ENCODE measurements at places on chromosomes 4 and X.

DNA sequence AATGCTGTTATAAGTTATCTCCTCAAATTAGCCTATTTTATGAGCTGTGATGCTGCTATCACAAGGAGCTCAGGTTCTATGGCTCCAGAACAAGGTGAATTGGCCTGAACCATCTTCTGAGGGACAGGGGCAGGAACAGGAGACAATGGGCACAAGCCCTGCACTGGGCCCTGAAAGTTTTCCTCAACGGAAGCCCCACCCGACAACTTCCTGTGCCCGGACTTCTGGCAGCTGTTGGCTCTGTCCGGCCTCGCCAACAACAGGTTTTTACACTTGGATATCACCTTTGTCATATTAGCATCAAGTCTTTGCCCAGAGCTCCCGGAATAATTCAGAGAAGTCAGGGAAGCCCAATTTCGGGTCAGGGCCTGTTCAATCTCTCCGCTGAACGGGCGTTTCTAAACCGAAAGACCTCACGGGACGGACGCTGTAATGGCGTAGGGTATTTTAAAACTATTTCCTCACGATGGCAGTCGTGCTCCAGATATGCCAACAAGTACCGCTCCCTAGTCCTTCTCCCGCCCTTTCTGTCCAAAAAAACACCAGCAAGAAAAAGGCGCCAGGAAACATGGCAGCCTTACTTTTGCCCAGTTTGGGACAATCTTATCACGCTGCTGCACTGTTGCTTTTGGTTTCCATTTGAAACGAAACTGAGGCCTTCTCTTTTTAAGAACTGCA is 201.0 kb upstream of the STK26 start:
- DNase-seq: no peak

DNA sequence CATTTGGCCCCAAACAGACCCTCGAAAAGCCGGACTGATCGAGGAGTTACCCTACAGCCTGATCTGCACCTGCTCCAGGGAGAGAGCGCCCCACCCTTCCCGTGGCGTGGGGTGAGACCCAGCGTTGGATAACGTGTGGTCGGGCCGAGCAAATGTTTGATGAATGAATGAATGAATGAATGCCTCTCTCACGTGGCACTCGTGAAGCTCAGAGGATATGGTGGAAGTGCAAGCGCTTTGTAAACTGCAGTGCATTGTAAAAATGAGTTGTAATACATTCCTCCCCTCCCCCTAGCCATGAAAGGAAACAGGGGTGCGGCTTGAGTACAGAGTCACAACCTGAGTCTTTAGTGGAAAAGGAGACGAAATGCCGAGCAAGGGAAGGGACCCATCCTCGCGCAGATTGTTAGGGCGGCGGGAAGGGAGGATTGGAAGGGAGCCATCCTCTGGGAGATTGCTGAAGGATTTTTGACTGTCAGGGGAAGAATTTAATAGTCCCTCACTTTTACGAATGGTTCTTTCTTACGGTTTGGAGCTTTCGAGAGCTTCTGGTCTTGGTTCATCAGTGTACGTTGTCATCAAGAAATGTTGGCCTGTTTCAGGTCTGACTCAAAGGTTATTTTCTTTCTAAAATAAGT is 772 bp upstream of the FBXW7 start:
- DNase-seq: peak; percentile 73

GRCh38 chrX:107551546-107551945 is 76.8 kb upstream of the PRPS1 start:
- DNase-seq: no peak

DNA sequence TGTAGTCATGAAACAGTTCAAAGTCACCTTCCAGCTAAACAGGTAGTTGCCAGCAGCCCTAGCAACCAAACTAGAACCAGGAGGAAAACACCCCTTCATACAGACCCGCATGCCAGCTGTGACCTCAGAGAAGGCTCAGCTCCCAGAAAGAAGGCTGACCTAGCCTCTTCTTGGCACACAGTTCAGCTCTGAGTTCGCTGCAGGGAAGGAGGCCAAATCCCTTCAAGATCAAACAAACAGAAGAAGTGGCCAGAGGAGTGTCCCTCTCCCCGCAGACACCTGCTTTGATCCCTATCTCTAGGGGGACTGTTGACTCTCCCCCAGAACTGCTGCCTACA is 56.0 kb downstream of the HADH start:
- DNase-seq: no peak

GRCh38 chr4:101596781-101597552 is 193.6 kb upstream of the BANK1 start:
- DNase-seq: peak; percentile 50

GRCh38 chrX:9942086-9942485 is 25.1 kb upstream of the CLDN34 start:
- DNase-seq: peak; percentile 81

- no peak for DNase-seq
These were observed 8.8 kb downstream of the PLA2G12A start for GRCh38 chr4:109721033-109721432.

- peak; percentile 79 for DNase-seq
These were observed 28.4 kb downstream of the TRMT44 start for GRCh38 chr4:8468746-8469535.

GRCh38 chrX:109187473-109188168 is 294.3 kb downstream of the GUCY2F start:
- DNase-seq: no peak

- no peak for DNase-seq
These were observed 108.3 kb downstream of the TBC1D19 start for GRCh38 chr4:26692014-26692726.

GRCh38 chr4:71009086-71009485 is 15.6 kb downstream of the DCK start:
- DNase-seq: no peak

DNA sequence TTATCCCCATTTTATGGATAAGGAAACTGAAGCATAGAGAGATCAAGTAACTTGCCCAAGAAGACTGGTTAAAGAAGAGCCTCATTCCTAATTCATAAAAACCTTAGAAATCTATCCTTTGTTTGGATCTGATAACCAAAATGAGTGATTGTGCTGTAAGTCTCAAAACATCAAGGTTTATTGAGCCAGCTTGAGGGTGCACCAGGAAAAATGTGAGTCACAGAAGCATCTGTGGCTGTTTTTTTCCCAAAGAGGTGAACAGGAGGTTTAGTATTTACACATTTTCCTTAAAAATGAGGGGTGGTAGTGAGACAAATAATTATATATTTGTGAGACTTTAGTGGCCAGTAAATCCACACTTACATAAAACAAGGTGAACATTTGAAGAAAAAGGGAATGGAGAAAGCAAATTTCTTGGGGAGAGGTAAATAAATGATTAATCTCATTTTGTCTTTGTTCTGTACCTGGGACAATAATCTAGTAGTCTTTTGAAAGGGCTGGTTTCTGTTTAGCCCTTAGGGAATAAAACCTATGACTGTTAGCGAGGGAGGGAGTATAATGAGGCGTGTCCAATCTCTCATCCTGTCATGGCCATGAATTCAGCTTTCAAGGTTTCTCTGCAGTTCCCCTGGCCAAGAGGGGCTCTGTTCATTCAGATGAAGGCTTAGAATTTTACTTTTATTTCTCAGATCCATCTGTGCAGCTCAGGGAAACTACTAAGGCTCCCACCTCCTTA is 12.2 kb upstream of the FMR1 start:
- DNase-seq: peak; percentile 34

GRCh38 chr4:163591614-163592020 is 97.1 kb downstream of the TMA16 start:
- DNase-seq: peak; percentile 49

DNA sequence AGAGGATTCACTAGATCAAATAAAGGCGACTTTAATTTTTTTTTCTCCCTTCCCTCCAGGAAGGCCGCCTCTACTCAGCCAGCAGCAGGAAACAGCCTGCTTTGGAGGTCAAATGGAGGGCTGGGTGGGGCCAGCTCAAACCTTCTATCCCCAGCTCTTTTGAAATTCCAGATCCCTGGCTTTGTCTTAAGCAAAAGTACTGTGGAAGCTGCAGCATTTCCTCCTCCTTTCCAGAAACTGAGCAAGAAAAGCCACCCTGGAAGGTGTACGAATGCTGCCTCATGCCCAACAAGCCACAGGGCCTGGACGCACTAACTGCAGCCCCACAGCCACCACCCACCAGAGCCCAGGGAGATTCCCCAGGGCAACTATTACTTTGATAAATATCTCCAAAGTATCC is 55.1 kb upstream of the ZCCHC13 start:
- DNase-seq: no peak

DNA sequence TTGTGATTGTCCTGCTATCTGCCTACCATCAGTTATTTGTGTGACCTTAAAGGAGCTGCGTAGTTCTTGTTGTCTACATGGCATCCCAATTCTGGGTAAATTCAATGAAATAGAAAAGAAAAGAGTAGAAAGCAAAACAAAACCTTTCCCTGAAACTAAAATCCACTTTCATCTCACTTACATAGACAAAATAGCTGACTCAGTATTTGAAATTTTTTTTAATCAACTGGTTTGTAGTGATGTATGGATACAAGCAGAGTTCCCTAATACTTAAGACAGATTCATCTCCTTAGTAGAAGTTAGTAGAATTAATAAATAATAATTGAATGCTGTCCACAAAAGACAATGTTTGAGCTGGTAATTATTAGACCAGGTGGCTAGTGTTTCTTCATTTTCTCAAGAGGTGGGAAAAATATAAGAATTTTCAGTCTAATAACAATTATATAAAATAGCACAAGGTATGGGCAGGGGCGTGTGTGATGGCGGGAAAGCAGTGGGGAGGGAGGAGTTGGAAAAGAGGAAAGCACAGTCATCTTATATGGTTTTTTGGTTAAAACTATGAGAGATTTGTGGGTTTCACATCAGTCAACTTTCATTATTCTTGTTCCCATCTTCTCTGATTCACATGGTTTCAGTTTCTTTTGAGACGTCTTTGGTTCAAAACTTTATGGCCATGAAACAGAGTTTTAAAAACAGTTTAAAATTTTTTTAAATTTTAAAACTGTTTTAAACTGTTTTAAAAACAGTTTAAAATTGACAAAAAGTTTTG is 275.2 kb downstream of the SPRY1 start:
- DNase-seq: no peak

GRCh38 chr4:54668014-54668611 is 10.4 kb downstream of the KIT start:
- no peak for DNase-seq

GRCh38 chr4:45100956-45101818 is 374.8 kb upstream of the GNPDA2 start:
- no peak for DNase-seq

DNA sequence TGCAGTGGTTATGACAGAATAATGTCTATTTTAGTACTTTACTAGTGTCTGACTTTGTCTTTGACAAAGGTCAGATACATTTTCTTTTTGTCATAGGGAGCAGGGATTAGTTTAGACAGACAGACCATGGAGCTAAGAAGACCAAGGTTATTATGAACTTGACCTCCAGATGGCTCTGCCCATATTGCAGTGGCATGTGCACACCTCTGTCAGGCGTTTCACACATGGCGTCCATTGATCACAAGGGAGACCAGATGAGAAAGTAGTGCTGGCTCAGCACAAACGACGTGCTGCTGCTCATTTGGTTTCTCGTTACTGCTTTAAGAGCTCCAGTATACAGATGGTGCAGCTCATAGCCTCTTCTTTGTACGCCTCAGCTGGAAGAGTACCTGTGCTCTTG is 56.3 kb upstream of the HPSE start:
- no peak for DNase-seq

DNA sequence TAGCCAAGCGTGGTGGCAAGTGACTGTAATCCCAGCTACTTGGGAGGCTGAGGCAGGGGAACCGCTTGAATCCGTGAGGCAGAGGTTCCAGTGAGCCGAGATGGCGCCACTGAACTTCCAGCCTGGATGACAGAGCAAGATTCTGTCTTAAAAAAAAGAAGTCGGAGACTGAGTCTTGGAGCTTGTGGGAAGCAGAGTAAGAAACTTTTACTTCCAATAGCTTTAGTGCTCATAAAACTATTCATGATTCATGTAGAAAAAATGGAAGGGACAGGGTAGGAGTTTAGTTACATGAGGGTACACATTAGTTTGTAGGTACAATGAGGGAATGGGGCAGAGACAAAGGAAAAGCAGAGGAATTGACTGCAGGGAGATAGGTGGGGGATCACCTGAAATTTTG is 19.3 kb downstream of the RAP2C start:
- DNase-seq: no peak
